ENCODE measurements at places on chromosomes 5 and 9. TPM values are rescaled to one million over a fixed set of nuclear protein-coding genes. Genes with fewer than 3 reads are reported as not detected.

TLX3 gene
- not detected for polyA plus RNA-seq

C5orf58 gene
- polyA plus RNA-seq: not detected

SUSD3 gene
- polyA plus RNA-seq: 2.9 TPM

TAF11L5 gene
- not detected for polyA plus RNA-seq

CATSPER3 gene
- polyA plus RNA-seq: not detected

LCN2 gene
- 922 TPM for polyA plus RNA-seq

PELO gene
- 6.4 TPM for polyA plus RNA-seq

SPINK1 gene
- 2,029 TPM for polyA plus RNA-seq

CCT5 gene
- 116 TPM for polyA plus RNA-seq

SLC36A3 gene
- not detected for polyA plus RNA-seq

CLINT1 gene
- polyA plus RNA-seq: 53.0 TPM

PDCD1LG2 gene
- polyA plus RNA-seq: not detected

PHYHD1 gene
- polyA plus RNA-seq: 43.9 TPM

SHOC1 gene
- 0.15 TPM for polyA plus RNA-seq

COL15A1 gene
- polyA plus RNA-seq: 13.3 TPM

SECISBP2 gene
- 19.6 TPM for polyA plus RNA-seq

RNF180 gene
- 1.2 TPM for polyA plus RNA-seq

PRDM9 gene
- not detected for polyA plus RNA-seq

SIL1 gene
- 26.7 TPM for polyA plus RNA-seq

C9 gene
- not detected for polyA plus RNA-seq

IFNA7 gene
- not detected for polyA plus RNA-seq

PDLIM4 gene
- 52.4 TPM for polyA plus RNA-seq

IFNK gene
- not detected for polyA plus RNA-seq

GLDC gene
- polyA plus RNA-seq: 0.31 TPM

FAM78A gene
- polyA plus RNA-seq: 1.6 TPM

CREB3 gene
- 29.4 TPM for polyA plus RNA-seq

DBH gene
- polyA plus RNA-seq: not detected

TPRN gene
- polyA plus RNA-seq: 23.5 TPM

GCNT1 gene
- 3.1 TPM for polyA plus RNA-seq

LIX1 gene
- polyA plus RNA-seq: not detected

FAM81B gene
- 0.48 TPM for polyA plus RNA-seq

QRFP gene
- polyA plus RNA-seq: not detected
